Retinal pigment epithelial cell (primary cell): ENCODE measurements at places on chromosomes 4 and X.
A peak's percentile ranks its signal among the peaks of the same experiment; 100 is the strongest.

GRCh38 chr4:105215609-105216313, 69.1 kb downstream of the TET2 start:
- DNase-seq, result no peak

GRCh38 chrX:39750848-39751247, 346.9 kb downstream of the BCOR start:
- DNase-seq, result no peak

- peak; percentile 61 for DNase-seq
These were observed 48.3 kb downstream of the MTHFD2L start for GRCh38 chr4:74206088-74206825.

DNA sequence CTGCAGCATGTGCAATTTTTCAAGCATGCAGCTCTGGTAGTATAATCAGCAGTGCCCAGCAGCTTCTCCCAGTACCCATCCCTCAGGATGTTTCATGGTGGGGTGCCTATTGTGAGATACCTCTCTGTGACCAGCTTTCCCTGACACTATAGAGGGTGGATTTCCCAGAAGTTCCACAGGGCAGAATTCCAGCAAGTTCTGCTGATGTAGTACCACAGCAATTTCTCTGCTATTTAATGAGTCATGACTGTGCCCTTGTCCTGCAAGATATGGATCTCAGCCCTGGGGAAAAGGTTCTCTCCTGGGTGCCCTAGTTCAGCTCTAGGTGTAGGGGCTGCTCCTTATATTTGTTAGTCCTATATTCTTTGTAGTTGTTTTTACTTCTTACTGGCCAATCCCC, 174.8 kb downstream of the ENOX2 start:
- DNase-seq, result no peak

DNA sequence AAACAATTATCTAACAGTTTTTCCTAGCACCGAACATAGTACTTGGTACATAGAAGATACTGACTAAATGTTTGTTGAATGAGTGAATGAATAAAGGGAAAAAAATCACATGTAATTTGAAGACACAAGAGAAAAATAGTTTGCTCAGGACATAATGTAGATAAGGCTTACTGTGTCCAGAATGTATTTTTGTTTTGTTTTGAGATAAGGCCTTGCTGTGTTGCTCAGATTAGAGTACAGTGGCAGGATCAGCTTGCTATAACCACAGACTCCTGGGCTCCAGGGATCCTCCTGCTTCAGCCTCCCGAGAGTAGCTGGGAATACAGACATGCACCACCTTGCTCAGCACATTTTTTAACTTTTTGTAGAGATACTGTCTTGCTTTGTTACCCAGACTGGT, 6.5 kb downstream of the FAM199X start:
- DNase-seq, result no peak

GRCh38 chrX:12002876-12003275, 135.4 kb upstream of the FRMPD4 start:
- no peak for DNase-seq

GRCh38 chr4:115671581-115671980, 558.2 kb upstream of the NDST4 start:
- no peak for DNase-seq

GRCh38 chrX:149916745-149917392, 12.5 kb upstream of the HSFX4 start:
- DNase-seq, result no peak

DNA sequence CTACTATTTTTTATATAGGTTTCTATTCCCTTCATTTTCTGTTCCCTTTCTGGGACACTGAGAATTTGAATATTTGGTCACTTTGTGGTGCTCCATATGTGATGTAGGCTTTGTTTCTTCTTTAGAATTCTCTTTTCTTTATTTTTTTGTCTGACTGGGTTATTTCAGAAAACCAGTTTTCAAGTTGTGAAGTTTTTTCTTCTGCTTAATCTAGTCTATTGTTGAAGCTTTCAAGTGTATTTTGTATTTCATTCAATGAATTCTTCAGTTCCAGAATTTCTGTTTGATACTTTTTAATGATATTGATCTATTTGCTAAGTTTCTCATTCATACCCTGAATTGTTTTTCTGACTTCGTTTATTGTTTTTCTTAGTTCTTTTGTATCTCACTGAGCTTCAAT, 96.2 kb upstream of the HAND2 start:
- DNase-seq, result no peak

- DNase-seq, result no peak
These were observed 1678.2 kb downstream of the ARAP2 start for GRCh38 chr4:34566091-34566490.

DNA sequence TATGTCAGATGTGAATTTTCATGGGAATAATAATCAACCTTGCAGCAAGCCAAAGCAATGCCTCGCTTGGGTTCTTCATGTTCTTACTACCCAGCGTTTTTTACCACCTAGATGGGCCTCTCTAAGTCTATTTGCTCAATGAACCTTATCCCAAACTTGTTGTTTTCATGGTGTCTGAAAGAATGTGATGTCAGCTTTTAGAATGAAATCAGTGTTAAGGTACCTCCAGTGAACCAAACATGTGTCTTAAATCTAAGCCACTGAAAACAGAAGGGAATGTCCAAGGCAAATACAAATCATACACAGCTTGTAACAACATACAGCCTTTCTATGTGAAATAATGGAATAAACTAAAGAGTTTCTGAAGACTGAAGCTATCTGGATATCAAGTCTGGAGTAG, 6.7 kb downstream of the EPGN start:
- DNase-seq, result no peak

DNA sequence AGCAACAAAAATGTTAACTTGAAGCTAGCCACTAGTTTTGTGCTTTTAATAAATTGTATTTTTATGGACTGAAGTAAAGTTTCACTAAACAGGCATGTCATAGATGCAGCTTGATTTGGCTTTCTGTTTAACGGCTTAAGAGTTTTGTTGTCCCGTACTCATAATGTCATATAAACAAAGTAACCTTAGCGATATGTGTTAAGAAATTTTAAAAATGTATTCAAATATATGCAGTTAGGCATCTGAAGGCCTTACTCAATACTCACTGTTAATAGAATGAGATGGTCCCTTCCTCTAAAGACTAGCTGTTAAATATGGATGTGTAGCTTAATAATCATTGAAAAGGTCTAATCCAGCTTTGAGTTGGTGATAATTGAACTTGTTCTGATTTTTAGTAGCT, 1.0 kb upstream of the SCLT1 start:
- no peak for DNase-seq

DNA sequence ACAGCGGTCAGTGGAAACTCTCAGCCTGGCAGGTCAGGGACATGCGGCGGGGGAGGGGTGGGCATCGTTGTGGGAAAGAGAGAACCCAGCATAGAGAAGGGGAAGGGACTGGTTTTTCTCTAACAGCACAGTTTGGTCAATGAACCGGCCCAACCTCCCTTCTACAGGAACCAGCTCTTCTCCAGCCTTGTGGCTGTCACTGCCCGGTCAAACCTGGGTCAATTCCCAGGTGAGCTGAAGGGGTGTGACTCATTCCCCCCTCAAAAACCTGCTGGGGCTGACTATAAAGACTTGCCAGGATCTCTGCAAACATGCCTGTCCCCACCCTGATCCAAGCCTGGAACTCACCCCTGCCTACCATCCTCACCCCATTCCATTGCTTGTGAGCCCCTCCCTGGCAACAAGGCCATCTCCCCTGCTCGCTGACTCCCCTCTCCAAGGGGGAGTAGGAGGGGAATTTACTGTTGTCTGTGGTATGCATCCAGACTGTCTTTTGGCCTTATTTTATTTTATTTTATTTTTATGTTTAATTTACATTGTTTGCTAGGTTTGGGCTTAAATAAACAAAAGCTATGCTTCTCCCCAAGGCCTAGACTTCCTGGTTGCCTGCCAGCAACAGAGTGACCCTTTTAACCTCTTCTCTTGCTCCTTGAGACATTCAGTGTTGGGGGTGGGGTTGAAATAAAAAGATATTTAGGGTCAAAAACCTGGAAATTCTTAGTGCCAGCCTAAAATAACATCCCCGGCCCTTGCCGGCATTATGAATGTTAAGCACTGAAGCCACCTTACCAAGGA, 49.6 kb downstream of the TSC22D3 start:
- no peak for DNase-seq

- no peak for DNase-seq
These were observed 422.6 kb upstream of the GALNTL6 start for GRCh38 chr4:171390626-171391025.

DNA sequence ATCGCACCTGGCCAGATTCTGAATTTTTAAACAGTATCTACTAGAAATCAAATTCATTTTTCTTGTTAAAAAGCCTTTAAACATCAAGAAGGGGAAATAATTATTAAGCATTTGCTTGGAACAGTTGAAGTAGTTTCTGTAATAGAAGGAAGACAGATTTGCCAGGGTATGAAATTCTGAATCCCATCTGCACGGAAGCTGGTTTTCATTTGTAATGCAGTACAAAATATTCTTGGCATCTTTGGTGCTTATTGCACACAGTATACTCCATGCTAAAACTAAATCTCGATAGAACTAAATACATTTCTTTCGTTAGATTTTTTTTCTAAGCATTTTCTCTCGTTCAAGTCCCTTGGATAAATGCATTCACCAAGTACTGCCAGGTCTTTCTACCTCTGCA, 25.3 kb downstream of the TRIM2 start:
- DNase-seq, result no peak
